Suppressor macrophage treated with lipopolysaccharide for 1 hour (primary cell): ENCODE measurements at places on chromosomes 13 and 19.

- no peak for DNase-seq
Observed at GRCh38 chr13:113526466-113527220, 36.1 kb upstream of the DCUN1D2 start.

DNA sequence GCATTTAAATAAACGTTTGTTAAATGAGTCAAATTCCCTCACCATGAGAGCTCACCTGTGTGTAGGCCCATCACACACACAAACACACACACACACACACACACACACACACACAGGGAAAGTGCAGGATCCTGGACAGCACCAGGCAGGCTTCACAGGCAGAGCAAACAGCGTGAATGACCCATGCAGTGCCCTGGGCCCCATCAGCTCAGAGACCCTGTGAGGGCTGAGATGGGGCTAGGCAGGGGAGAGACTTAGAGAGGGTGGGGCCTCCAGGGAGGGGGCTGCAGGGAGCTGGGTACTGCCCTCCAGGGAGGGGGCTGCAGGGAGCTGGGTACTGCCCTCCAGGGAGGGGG is 8.5 kb upstream of the CEACAM5 start:
- DNase-seq: no peak

GRCh38 chr13:43650882-43651281 is 135.9 kb downstream of the ENOX1 start:
- DNase-seq: peak; percentile 5

DNA sequence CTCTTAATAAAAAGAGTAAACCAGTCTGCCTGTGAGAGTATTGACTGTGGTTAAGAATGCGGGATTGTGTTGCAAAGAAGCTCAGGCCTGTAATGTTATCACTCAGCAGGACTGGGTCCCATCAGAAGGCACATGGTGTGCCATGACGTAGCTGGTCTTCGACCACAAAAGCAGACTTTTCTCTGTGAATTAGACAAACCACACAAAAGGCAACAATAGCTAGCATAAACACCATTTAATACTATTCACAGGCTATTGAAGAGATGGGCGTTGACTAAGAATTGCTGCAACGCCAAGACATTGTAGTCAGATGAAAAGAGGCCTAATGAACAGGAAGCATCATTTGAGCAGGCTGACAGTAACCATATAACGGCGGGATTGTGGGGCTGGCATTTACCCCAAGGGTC is 235.6 kb upstream of the SOX21 start:
- no peak for DNase-seq

DNA sequence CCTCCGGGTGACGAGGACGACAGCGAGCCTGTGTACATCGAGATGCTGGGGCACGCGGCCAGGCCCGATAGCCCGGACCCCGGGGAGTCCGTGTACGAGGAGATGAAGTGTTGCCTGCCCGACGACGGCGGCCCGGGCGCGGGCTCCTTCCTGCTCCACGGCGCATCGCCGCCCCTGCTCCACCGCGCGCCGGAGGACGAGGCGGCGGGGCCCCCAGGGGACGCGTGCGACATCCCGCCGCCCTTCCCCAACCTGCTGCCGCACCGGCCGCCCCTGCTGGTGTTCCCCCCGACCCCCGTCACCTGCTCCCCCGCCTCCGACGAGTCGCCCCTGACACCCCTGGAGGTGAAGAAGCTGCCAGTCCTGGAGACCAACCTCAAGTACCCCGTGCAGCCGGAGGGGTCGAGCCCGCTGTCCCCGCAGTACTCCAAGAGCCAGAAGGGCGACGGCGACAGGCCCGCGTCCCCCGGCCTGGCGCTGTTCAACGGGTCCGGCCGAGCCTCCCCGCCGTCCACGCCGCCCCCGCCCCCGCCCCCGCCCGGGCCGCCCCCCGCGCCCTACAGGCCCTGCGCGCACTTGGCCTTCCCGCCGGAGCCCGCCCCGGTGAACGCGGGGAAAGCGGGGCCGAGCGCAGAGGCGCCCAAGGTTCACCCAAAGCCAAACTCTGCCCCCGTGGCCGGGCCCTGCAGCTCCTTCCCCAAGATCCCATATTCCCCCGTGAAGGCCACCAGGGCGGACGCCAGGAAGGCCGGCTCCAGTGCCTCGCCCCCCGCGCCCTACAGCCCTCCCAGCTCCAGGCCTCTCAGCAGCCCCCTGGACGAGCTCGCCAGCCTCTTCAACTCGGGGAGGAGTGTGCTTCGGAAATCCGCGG is 511.3 kb downstream of the MYO16 start:
- DNase-seq: no peak

DNA sequence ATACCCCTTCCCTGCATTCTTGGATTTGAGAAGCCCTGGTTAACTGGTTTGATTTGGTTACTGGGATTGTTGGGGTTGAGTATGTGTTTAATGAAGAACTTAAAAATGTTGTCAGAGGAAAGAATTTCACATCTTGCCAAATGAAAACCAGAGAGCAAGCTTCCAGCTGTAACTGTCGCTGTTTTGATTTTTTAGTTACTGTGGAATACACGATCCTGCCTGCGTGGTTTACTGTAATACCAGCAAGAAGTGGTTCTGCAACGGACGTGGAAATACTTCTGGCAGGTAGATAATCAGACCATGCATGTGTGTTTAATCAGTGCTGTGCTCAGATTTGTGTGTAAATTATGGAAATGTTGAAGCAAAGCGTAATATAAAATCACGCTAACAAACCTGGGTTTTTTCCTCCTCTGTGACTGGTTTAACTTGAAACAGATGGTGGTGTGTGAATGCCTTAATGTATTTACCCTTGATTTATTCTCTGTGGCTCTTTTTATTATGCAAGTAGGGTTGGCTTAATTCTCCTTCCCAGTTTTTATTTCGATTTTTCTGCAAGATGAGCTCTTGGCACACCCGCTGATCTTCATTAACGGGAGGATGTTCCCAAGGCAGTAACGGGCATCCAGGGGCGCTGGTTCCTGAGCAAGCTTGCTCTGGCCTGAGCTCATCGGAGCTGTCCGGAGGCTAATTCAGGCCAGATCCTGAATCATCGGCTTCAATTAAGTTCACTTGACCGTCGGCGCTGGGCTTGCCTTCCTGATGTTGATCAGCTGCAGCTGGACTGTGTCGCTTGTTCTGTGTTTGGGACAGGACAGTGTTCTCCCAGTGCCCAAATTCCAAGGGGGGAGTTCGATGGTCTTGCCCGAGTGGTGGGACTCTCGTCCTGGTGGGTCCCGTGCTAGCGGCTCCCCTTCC is 16.0 kb downstream of the UPF1 start:
- no peak for DNase-seq

DNA sequence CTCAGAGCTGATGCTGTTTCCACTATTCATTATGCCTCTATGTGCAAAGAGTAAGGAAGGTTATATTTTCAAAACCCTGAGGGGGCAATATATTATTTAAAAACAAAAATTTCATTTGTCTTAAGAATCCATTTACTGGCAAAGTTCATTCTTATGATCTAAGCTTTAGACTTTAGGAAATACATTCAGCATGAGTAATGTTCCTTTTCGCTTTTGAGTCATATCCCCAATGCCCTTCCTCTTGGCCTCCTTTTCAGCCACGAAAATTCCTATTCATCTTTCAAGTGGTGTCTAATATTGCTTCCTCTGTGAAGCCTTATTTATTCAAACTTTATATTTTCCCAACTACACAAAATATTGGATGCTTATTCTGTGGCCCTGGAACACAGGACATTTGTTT is 1317.0 kb downstream of the PCDH9 start:
- no peak for DNase-seq

- DNase-seq: no peak
Observed at GRCh38 chr13:80359778-80360452, 19.0 kb upstream of the SPRY2 start.

- no peak for DNase-seq
Observed at GRCh38 chr13:67298297-67298696, 68.2 kb upstream of the PCDH9 start.

GRCh38 chr19:656751-657559 is 6.1 kb downstream of the RNF126 start:
- no peak for DNase-seq

- no peak for DNase-seq
Observed at GRCh38 chr13:50927701-50928100, 18.1 kb downstream of the RNASEH2B start.

DNA sequence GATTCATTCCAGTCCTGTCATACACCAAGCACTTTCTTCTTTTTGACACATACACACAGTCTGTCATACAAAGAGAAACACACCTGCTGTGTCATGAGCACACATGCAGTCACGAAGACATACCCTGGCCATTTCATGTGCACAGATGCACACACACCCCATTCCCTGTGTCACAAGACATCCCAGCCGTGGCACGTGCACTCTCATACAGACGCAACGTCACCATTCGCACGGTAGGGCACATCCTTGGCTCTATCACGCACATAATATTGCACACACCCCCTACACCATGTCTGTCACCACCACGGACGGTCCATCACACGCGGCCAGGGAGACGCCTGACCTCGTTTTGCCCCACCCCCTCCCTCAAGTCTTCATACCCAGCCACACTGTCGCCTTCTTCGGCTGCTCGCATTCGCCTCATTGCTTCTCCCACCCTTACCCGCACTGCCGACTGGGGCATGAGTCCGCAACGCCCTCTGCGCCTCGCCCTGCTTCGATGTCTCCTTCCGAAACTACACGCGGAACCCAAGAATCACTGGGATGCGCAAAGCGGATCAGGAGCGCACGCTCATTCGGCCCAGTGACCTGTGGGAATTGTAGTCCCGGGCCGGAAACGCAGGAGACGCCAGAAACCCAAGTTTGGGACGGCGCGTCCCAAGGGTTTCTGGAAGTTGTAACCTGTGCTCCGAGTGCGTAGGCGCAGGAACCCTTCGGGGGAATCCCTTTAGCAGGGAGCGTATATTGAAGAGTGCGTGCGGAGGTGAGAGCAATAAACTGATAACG is 6.8 kb upstream of the ZNF283 start:
- peak; percentile 57 for DNase-seq

- DNase-seq: no peak
Observed at GRCh38 chr13:101576455-101576854, 124.0 kb downstream of the ITGBL1 start.

GRCh38 chr13:48125794-48126228 is 30.9 kb upstream of the MED4 start:
- DNase-seq: no peak

DNA sequence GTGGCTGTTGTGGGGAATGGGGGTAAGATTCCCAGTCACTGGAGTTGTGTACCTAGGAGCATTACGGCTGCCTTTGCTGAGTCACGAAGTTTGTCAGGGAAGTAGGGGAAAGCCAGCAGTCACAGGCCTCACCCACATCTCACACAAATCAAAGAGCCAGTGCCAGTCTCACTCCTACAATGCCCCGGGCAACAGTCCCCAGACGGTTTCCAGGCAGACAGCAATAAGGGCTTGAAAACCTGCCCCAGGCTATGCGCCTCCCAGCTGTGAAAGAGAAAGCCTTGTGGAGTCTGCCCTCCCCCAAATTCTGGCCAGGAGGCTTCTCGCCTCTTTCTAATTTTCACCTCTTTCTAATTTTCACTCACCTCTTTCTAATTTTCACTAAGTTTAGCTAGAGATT is 142.3 kb upstream of the EDNRB start:
- DNase-seq: no peak

DNA sequence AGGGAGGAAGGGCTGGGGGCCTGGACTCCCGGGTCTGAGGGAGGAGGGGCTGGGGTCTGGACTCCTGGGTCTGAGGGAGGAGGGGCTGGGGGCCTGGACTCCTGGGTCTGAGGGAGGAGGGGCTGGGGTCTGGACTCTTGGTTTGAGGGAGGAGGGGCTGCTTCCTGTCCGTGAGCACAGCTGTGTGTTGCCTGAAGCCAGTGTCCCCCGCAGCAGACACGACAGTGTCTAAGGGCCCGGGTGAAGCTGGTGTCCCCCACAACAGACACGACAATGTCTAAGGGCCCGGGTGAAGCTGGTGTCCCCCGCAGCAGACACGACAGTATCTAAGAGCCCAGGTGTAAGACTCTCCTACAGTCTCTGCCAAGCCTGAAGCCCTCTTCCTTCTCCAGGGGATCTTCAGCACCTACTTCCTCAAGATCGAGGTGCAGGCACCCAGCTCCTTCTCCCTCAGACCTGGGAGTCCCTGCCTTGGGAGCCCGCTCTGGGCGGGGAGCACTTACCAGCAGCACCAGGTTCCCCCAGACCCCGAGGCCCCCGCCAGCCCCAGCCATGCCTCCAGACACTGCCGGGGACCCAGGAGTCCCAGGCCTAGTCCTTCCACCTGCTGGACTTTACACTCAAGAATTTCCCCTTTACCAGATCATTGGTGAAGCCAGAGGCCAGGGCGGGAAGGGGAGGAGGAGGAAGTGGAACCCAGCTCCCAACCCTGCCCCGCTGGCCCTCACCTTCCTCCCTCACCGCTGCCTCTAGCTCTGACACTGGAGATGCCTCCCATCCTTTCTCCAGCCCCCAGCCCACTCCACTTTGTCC is at the start of gene PTPRH:
PTPRH (minus strand) TSS at position 622 of the 813 bp plus-strand sequence; CDS start at position 554, 68 bp downstream.
- DNase-seq: no peak

- no peak for DNase-seq
Observed at GRCh38 chr13:43021926-43022670, 1.3 kb upstream of the DNAJC15 start.

- DNase-seq: no peak
Observed at GRCh38 chr13:86313421-86313820, 514.2 kb upstream of the SLITRK6 start.

GRCh38 chr19:1489463-1490310 is 463 bp downstream of the PCSK4 start:
- DNase-seq: no peak

- peak; percentile 38 for DNase-seq
Observed at GRCh38 chr13:77305266-77305665, 21.6 kb downstream of the MYCBP2 start.

GRCh38 chr19:49869009-49869483 is 1.7 kb upstream of the PNKP start:
- DNase-seq: no peak

DNA sequence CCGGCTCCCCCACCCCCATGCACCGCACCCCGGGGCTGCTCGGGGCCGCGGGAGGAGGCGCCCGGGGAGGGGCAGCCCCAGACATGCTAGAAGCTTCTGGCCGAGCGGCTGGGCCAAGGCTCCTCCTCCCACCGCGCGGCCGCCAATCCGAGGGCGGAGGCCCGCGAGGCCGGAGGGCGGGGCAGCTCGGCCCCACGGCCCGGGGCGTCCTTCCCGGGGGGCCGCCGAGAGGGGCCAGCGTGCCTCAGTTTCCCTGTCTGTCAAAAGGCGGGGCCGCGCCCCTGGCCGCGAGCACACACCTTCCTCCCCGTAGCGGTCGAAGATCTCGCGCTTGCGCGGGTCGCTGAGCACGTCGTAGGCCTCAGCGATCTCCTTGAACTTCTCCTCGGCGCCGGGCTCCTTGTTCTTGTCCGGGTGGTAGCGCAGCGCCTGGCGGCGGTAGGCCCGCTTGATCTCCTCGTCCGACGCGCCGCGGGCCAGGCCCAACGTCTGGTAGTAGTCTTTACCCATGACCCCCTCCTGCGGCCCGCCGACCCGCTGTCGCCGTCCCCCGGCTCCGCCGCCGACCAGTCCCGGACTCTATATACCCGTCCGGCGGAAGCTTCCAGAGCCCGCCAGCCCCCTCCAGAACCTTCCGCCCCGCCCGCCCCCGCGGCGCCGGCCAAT is at the start of gene DNAJB1:
DNAJB1 (minus strand) TSS at position 558 of the 666 bp plus-strand sequence; CDS start at position 510, 48 bp downstream.
- DNase-seq: peak; percentile 86

- no peak for DNase-seq
Observed at GRCh38 chr19:6451583-6452222, 7.9 kb downstream of the SLC25A23 start.
